Common myeloid progenitor, CD34-positive (primary cell): ENCODE measurements at places on chromosomes 16 and 17.

DNA sequence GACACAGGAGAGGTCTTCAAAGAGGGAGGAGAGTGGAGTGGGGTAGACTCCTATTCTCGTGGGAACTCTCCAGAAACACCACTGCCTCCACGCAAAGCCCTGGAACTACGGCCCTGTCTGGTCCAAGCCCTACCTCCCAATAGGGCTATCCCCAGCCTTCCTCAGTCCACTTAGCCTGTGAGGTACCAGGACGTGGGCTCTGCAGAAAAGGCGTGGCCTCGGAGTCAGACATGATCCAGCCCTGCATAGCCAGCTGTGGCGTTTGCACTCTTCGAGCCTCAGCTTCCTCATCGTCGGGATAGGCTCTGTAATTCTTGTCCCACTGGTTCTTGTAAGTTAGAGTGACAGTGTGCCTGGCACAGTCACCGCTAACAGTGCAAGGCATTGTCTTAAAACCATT, 13.8 kb downstream of the ENDOV start:
- no peak for DNase-seq

DNA sequence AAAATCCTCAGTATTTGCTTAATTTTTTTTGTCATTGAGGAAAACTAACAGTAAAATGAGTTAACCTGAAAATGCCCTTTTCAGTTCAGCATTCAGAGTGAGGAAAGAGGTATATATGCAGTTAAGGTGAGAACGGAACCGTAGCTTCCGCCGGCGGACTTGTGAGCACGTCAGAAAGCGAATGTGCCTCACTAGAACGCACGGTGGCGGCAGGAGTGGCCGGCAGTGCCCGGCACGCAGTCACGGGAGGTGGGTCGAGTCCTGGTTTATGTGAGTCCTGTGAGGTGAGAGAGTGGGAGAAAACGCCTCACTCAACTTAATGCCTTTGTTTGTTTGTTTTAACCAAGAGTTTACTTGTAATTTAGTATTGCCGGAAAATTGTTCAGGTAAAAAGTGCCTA, 6.1 kb downstream of the SEC14L1 start:
- DNase-seq: no peak

- DNase-seq: no peak
Observed at GRCh38 chr17:55120651-55121050, 144.1 kb upstream of the HLF start.

- DNase-seq: no peak
Observed at GRCh38 chr17:41799366-41799765, 12.4 kb downstream of the P3H4 start.

DNA sequence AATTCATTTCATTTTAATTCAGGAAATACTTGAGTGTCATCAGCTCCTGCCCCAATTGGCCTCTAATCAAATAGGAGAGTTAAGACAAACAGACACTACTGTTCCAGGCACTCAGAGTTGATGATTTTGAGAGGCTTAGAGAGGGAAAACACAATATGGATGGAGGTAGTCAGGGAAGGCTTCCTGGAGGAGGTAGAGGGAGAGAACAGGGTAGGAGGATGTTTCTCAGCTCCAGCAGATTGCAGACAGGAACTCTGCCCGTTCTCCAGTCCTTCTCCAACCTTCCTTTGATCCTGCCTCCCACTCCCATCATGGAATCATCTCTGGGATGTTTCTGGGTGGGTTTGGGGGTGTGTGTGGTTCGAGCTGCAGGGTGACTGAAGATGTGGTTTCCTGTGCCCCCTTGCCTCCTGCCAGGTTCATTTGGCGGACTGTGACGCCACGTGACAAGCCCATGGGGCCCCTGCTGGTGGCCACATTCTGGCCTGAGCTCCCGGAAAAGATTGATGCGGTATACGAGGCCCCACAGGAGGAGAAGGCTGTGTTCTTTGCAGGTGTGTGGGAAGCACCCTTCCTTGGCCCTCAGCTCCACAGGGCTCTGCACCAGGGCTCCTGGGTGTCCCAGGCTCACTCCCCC, 12.2 kb upstream of the LPCAT2 start:
- peak; percentile 36 for DNase-seq
